ENCODE measurements at places on chromosomes 3 and 15.

GRCh38 chr15:96344706-96345559, 14.4 kb downstream of the NR2F2 start:
- no peak for DNase-seq

GRCh38 chr3:15462451-15462850, 35.1 kb downstream of the EAF1 start:
- DNase-seq: no peak

GRCh38 chr3:158846803-158847451, 45.1 kb downstream of the MFSD1 start:
- no peak for DNase-seq

GRCh38 chr3:27528791-27529190, 44.6 kb upstream of the SLC4A7 start:
- no peak for DNase-seq

- DNase-seq: no peak
These were observed 32.7 kb downstream of the GNB4 start for GRCh38 chr3:179418610-179419009.

- DNase-seq: no peak
These were observed 124.6 kb downstream of the AKAP13 start for GRCh38 chr15:85504749-85505676.

DNA sequence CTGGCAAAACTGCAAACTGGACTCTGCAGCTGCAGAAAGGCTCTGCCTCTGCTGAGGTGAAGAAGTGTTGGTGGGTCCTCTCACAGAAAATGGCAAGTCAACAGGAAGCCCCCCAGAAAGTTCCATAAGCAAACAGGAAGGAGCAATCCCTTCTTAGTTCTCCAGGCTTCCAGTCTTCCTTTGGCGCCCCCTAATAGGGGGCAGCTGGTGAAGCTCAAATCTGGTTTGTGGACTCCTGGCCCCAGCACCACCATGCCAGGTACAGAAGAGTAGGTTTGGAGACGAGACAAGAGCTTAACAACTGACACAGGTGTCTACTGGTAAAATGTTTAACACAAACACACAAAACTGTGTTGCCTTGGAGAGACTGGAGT, 35.5 kb downstream of the LEO1 start:
- DNase-seq: no peak

GRCh38 chr15:27762471-27762870, 336.6 kb downstream of the OCA2 start:
- DNase-seq: no peak

GRCh38 chr15:91311986-91312385, 211.9 kb downstream of the SV2B start:
- DNase-seq: no peak

DNA sequence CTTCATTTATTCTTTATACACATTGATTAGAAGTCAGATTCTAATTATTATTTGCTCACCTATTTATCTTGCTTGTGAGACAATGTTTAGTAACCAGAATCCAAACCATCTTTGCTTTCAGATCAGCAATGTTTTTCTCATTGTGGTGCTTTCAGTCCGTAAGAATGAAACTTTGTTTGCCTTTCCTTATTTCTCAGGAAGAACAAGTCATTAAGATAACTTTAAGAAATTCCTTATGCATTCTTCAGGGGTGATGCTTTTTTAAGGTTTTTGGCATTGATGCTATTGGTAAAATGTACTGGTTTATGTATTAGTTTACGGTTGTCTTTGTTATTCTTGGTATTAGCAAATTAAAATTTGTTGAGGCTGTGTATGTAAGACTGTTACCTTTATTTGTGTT, 120.8 kb upstream of the POU1F1 start:
- DNase-seq: no peak

DNA sequence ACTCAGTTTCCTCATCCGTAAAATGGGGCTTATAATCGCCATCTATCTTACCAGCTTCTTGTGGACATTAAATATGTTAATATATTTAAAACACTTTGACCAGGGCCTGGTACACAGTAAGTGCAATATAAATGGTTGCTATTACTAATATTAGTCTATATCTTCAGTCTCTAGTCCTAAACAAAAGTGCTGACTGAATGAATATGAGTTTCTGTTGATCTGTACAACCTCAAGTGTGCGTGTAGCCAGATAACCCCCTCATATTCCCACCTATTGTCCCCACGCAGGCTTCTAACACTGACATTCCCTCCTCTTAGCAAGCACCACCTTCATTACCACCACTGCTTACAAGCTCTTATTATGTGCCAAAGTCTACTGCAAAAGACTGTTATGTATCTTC, 27.6 kb upstream of the LMCD1 start:
- DNase-seq: no peak

GRCh38 chr3:180570238-180570637, 31.7 kb upstream of the TTC14 start:
- no peak for DNase-seq

- no peak for DNase-seq
These were observed 330.3 kb downstream of the SHQ1 start for GRCh38 chr3:72517921-72518424.

- DNase-seq: no peak
These were observed 22.4 kb downstream of the B3GNT5 start for GRCh38 chr3:183275418-183275817.

- DNase-seq: no peak
These were observed 31.4 kb downstream of the MKRN2 start for GRCh38 chr3:12588039-12589009.

GRCh38 chr3:54905261-54905888, 22.5 kb downstream of the LRTM1 start:
- no peak for DNase-seq

GRCh38 chr3:113758389-113759024, 11.7 kb downstream of the ATP6V1A start:
- no peak for DNase-seq

DNA sequence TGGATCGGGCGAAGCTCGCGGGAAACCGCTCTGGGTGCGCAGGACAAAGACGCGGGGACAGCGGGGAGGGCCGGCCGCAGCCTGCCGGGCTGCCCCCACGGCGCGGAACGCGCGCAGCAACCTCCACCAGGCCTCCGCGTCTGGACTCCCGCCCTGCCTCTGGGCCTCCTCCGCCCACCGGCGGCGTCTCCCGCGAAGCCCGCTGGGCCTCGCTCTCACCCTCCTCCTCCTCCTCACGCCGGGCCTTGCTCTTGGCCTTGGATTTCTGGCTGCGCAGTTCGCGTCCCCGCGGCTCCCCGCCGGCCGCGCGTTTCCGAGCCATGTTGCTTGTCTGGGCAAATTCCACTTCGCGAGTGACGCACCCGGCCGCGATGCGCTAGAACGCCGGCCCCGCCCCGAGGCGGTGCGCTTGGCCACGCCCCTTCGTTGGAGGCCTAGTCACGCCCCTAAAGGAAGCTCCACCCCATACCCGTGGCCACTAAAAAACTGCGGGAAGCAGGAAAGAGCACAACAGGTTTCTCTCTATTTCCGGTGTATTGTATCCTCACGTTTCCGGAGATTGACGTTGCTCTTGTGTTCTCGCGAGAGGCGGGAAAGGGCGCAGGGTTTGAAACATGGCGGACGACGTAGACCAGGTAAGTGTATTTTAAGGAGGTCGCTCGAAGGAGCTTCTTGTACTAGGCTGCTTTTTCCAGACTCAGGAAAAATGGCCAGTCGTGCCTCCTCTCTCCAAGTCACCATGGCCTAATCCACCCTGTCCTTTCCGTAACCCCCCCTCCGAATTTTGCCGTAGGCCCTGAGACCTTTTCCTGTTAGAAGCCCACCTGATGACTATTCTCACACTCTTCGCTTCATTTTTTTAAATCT, at the start of the genes LSM3 and XPC:
Gene LSM3 (plus strand): TSS at position 571 of the 867 bp plus-strand sequence. CDS start 44 bp downstream, at position 615.
Gene XPC (minus strand): TSS at position 355 of the 867 bp plus-strand sequence. CDS start 33 bp downstream, at position 322.
- peak; percentile 92 for DNase-seq

GRCh38 chr3:197533396-197533795, 22.4 kb downstream of the BDH1 start:
- no peak for DNase-seq

- no peak for DNase-seq
These were observed 43.0 kb downstream of the SAXO2 start for GRCh38 chr15:82305621-82306048.

- no peak for DNase-seq
These were observed 4.5 kb upstream of the MGA start for GRCh38 chr15:41655716-41656115.

DNA sequence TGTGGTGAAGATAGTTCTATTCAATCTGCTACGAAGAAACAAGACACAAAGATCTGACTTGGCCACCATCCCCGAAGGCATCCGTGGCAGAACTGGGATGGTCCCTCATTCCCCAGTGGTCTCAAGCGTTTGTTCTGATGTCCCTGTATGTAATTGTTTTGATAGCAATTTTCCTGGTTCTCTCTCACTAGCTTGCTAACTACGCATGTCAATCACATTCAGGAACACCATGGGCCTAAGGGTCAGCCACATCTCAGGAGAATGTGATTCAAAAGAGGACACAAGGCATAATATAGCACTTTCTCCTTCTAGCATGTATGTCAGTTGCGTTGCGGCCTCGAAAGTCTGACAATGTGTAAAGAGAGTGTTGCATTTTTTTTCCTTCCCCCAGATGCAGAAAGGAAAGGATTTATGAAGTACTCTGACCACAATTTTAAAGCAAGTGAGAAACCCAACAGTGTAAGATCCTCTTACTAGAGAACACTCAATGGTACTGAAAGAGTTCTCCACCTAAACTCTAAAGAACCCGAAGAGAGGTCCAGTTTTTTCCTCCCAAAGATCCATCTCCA, 32.0 kb upstream of the TCF12 start:
- no peak for DNase-seq

- no peak for DNase-seq
These were observed 114.9 kb downstream of the RFTN1 start for GRCh38 chr3:16398648-16399047.
